ENCODE measurements at places on chromosomes 3 and 15. TPM values are rescaled to one million over a fixed set of nuclear protein-coding genes. Genes with fewer than 3 reads are reported as not detected.

Gene GOLGA6B
- polyA plus RNA-seq: 0.86 TPM

Gene PP2D1
- 0.68 TPM for polyA plus RNA-seq

Gene TGM5
- polyA plus RNA-seq: not detected

Gene GOLGA8N
- polyA plus RNA-seq: 31.3 TPM

Gene REC114
- not detected for polyA plus RNA-seq

Gene EID1
- polyA plus RNA-seq: 286 TPM

Gene LINGO1
- polyA plus RNA-seq: 13.5 TPM

Gene LRRN1
- polyA plus RNA-seq: 28.8 TPM

Gene HAPLN3
- polyA plus RNA-seq: 4.7 TPM

Gene GOLGA6L4
- 22.4 TPM for polyA plus RNA-seq

Gene ENTPD3
- 8.4 TPM for polyA plus RNA-seq

Gene ABHD2
- polyA plus RNA-seq: 40.5 TPM

Gene CFAP91
- 12.0 TPM for polyA plus RNA-seq

Gene SHF
- 35.3 TPM for polyA plus RNA-seq

Gene PAK6
- 6.0 TPM for polyA plus RNA-seq

Gene MASP1
- polyA plus RNA-seq: 7.8 TPM

Gene IVD
- 87.7 TPM for polyA plus RNA-seq

Gene FANCD2OS
- 0.57 TPM for polyA plus RNA-seq

Gene PIAS1
- polyA plus RNA-seq: 60.4 TPM

Gene CCR8
- polyA plus RNA-seq: not detected

Gene ATP6V1A
- 51.0 TPM for polyA plus RNA-seq

Gene MTHFS
- polyA plus RNA-seq: 26.1 TPM

Gene CALML4
- 16.2 TPM for polyA plus RNA-seq

Gene LRRIQ4
- polyA plus RNA-seq: 0.14 TPM

Gene PCSK6
- polyA plus RNA-seq: 20.9 TPM

Gene DNAH12
- 1.7 TPM for polyA plus RNA-seq

Gene EXD1
- not detected for polyA plus RNA-seq
